ENCODE measurements at places on chromosomes 2 and 18. TPM values are rescaled to one million over a fixed set of nuclear protein-coding genes. Genes with fewer than 3 reads are reported as not detected.

GRCh38 chr2:56687169-56687568 is 503.4 kb downstream of the CCDC85A start:
- no peak for DNase-seq

DNA sequence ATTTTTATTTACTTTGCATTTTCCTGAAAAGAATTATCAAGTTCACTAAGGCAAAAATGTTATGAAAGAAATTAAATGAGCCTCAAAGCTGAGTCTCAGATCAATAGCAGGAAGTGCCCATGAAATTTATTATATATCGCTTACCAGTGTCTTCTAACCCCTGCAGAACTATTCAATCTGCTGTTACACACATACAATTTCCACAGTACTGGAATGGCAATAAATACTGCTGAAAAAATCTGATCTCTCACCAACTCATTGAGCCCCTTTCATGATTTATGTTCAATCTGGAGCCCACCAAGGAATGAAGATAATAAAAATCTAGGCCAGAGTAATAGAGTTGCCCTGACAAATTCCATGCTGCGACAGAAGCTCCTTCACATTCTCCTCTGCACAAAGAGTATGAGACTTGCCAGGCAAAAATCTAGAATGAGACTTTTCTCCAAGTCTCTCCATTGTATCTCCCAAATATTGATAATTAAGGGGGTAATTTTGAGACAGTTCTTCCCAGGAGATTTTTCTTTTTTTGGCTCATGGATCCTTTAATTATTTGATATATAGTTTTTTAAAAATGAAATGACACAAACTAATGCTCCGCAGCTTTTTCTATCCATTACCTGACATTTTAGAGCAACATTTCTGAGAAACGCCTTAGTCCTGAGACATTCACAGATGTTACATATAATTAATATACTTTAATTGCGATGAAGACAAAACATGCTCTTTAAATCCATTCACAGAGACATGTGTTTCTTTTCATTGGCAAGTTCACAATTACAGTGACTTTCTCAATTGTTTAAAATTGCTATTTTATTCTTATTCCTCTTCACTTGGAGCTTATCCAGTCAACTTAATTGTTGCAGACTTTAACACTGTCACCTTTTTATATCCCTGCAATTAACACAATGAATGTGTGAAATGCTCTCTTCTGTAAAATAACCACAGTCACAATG is 1020.4 kb downstream of the CBLN2 start:
- DNase-seq = no peak

Gene REG3A
- not detected for polyA plus RNA-seq

Gene HOXD3
- polyA plus RNA-seq = 2.3 TPM

DNA sequence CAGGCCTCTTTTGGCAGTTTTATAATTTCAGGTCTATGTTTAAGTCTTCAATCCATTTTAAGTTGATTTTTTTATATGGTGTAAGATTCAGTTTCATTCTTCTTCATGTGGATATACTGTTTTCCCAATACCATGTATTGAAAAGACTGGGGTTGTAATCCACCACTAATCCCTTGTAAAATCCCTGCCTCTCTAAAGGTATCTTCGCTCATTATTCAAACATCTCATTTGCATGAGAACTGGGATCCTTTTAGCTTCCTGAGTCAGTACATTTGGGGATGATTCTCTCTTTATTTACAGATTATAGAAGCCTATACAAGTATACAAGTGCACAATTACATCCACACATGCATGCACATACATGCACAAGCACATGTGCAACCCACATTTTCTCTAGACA is 25.3 kb downstream of the DHRS9 start:
- DNase-seq = no peak

GRCh38 chr18:73750052-73750451 is 397.6 kb downstream of the FBXO15 start:
- DNase-seq = no peak

DNA sequence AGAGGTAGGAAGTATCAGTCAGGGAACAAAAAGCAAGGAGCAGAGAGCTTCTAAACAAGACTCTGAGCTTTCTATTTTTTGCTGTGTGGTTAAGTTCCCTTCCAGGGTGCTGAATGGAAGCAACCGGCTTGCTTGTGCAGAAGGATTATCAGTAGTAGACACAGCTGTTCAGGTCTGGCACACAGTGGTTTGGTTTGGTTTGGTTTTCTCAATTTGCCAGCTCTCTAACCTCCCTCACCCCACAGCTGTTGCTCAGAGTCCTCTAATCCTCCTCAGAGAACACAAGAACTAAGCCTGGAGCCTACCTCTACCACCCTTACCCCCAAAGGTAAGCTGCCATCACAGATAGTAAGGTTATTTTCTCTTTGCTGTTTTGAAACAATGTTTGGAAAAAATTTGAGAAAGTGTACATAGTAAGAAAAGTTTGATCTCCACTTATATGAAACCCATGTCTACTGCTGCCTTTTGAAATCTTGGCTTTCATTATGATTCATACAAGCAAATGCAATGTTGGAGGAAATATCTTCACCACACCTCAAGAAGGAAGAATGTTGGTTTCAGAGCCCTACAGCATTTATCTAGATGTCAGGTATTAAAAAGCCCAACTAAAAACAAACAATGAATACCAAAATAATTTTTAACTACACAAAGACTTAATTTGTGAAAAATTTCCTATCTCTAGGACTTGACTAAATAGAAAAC is 255.3 kb downstream of the NR4A2 start:
- DNase-seq = no peak

DNA sequence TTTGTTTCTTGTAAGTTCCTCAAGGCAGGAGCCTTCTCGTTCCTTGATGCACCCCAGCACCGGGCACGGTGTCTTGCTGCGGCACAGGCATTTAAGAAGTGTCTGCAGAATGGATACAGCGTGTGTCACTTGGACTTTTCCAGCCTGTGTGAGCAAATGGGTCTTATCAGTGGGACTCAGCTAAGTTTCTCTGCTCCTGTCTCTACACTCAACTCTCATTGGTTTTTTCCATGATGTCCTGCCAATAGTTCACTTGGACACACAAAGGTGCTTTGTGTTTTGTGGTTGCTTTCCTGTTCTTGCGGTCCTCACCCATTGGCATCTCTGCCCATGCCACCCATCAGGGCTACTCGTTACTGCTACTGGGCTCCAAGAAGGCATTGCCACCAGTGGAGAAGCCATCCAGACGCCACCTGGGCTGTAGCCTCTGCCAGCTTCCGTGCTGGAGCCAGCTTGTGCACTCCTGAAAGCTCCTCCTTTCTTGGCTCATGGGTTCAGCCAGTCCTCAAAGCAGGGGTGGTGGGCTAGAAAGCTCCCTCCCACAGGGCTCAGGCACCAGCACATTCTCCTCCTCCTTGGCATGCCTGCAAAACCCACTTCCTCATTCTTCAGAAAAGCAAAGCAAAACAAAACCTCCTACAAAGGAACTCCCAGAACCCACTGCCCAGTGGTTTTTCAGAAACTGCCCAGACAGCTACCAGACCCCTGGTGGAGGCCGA is 41.4 kb downstream of the IL1R2 start:
- peak; percentile 53 for DNase-seq

GRCh38 chr2:227482638-227483340 is 10.8 kb downstream of the AGFG1 start:
- DNase-seq = peak; percentile 61

Gene GAREM2
- 5.9 TPM for polyA plus RNA-seq

- no peak for DNase-seq
Measured at GRCh38 chr2:184971546-184972068, 373.3 kb downstream of the ZNF804A start.

GRCh38 chr2:132788310-132788838 is 118.4 kb upstream of the LYPD1 start:
- DNase-seq = no peak

- peak; percentile 92 for DNase-seq
Measured at GRCh38 chr2:26846334-26847306, 1.3 kb upstream of the DPYSL5 start.

Gene AFF3
- 0.75 TPM for polyA plus RNA-seq

GRCh38 chr2:241885291-241885945 is 15.9 kb downstream of the RTP5 start:
- DNase-seq = no peak

DNA sequence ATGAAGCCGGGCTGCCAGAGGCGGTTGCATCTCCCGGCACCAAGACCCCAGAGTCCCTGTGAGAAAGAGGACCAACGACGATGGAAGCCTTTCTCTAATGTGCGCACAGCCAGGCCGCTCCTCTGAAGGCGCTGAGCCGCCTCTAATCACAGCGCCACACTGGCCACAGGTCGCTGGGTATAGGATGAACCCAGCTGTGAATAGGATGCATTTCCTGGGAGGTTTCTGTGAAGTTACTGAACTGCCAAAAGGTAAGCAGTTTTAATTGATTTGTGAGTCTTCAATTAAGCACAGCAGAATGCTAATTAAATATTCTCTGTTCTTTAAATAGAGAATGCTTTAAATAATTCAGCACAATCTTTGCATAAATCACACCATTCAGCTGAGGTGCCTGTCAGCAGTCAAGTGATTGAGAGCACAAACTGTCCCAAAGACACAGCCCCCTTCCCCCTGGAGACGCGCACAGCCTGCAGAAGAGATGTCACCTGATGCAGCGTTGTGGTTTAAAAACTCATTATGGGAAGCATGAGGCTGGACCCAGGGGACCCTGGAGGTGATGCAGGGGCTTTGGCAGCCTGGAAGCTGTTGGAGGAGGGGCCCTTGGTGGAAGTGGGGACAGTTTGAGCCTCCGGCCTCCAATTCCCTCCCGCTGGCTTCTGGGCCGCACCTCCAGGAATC is 98.1 kb downstream of the RTP5 start:
- no peak for DNase-seq

Gene SH3RF3
- 2.1 TPM for polyA plus RNA-seq

Gene CXCR1
- polyA plus RNA-seq = not detected

- peak; percentile 85 for DNase-seq
Measured at GRCh38 chr2:179235463-179236108, 29.0 kb downstream of the SESTD1 start.

DNA sequence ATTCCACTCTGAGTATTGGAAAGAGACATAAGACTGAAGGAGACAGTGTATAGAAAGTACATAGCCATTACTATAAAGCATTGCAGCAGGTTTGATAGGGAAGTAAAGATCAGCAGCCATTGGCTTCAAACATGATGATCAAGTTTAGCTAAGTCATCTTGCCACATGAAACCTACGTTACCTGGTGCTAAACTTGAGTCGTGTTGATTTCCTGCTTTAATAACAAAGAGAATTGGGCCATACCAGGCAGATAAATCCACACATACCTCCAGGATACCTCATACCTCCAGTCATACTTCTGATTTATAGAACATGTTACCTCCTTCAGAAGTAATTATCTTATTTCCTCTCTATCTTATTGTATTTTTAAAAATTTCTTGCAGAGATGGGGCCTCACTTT is 10.3 kb upstream of the KYNU start:
- DNase-seq = peak; percentile 24

GRCh38 chr2:68863996-68864395 is 7.2 kb downstream of the BMP10 start:
- no peak for DNase-seq

- peak; percentile 37 for DNase-seq
Measured at GRCh38 chr2:30527411-30527810, 80.4 kb downstream of the LCLAT1 start.

DNA sequence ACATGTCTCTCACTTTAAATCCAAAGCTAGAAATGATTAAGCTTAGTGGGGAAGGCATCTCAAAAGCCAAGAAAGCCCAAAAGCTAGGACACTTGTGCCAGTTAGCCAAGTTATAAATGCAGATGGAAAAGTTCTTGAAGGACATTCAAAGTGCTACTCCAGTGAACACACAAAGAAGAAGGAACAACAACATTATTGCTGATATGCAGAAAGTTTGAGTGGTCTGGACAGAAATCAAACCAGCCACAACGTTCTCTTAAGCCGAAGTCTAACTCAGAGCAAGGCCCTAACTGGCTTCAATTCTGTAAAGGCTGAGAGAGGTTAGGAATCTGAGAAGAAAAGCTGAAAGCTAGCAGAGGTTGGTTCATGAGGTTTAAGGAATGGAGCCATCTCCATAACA is 49.0 kb downstream of the PPP4R1 start:
- DNase-seq = no peak

- DNase-seq = no peak
Measured at GRCh38 chr18:58226429-58226828, 182.4 kb downstream of the NEDD4L start.

Gene LIMS4
- 1.8 TPM for polyA plus RNA-seq

Gene MAPK4
- polyA plus RNA-seq = not detected

GRCh38 chr2:218256612-218257350 is 4.0 kb upstream of the GPBAR1 start:
- no peak for DNase-seq

DNA sequence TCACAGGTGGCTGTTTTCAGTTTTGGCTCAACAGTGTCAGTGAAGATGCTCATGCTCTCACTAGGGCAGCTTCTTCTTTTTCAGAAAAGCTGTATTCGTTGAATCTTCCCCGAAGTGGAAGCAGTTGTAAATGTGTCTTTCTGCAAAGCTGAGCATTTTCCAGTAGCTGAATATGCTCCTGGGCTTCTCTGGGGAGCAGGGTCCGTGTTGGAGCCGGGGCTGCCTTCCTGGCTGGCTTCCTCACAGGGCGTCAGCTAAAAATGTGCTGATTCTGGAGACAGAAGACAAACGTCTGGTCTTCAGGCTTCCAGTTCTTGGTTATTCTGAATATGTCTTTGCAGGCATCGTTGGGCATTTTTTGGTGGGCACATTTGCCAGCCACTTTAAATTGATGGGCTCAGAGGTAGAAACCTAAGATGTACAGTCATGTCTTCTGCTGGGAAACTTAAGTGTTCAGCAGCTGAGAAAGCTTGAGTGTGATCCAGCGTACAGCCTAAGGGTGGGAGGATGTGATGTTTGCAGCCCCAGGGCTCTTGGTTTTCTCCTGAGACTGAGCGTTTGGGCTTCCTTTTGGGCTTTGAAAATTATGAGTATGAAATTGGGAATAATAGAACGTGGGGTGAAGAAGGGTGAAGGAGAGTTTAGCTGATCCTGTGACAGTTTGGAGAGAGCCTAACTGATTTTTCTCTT is 19.0 kb downstream of the SETBP1 start:
- no peak for DNase-seq

Gene CPO
- polyA plus RNA-seq = 0.20 TPM
